Ureter (tissue), 1 donor: ENCODE measurements at places on chromosomes 12 and 14. TPM values are rescaled to one million over a fixed set of nuclear protein-coding genes. Genes with fewer than 3 reads are reported as not detected.

- no peak for DNase-seq
Measured at GRCh38 chr12:59182658-59183455, 262.6 kb upstream of the LRIG3 start.

Gene WIF1
- 0.29 TPM for total RNA-seq

Gene SIRT4
- total RNA-seq = not detected

GRCh38 chr12:132559652-132560363 is 50.6 kb downstream of the LRCOL1 start:
- DNase-seq = no peak

DNA sequence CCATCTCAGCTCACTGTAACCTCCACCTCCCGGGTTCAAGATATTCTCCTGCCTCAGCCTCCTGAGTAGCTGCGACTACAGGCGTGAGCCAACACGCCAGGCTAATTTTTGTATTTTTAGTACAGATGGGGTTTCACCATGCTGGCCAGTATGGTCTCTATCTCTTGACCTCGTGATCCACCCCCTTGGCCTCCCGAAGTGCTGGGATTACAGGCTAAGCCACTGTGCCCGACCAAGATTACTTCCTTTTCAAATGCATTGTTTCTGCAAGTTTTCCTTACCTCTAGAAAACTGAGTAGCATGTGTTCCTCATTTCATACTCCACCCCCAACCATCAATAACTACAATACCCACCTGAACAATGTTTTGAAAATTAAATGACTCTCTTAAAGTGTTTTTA is 13.1 kb downstream of the ARF6 start:
- no peak for DNase-seq

Gene ALG10B
- 11.9 TPM for total RNA-seq

DNA sequence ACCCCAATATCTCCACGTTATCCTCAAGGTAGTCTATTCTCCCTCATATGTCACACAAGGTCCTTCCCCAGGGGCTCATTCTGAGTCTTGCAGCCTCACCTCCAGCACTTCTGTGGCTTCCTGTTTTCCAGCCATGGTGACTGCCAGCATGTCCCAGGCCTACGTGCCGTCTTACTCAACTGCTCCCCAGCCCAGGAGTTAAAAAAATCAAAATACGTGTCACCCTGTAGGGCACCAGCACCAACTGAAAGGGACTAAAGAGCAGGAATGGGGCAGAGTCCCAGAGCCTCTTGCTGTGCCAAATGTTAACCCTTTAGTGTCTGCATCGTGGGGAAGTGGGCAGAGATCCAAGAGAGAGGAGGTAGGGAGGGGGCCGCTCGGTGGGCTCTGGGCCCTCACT is 37.0 kb upstream of the MED13L start:
- DNase-seq = no peak

Gene STYK1
- total RNA-seq = 13.2 TPM

DNA sequence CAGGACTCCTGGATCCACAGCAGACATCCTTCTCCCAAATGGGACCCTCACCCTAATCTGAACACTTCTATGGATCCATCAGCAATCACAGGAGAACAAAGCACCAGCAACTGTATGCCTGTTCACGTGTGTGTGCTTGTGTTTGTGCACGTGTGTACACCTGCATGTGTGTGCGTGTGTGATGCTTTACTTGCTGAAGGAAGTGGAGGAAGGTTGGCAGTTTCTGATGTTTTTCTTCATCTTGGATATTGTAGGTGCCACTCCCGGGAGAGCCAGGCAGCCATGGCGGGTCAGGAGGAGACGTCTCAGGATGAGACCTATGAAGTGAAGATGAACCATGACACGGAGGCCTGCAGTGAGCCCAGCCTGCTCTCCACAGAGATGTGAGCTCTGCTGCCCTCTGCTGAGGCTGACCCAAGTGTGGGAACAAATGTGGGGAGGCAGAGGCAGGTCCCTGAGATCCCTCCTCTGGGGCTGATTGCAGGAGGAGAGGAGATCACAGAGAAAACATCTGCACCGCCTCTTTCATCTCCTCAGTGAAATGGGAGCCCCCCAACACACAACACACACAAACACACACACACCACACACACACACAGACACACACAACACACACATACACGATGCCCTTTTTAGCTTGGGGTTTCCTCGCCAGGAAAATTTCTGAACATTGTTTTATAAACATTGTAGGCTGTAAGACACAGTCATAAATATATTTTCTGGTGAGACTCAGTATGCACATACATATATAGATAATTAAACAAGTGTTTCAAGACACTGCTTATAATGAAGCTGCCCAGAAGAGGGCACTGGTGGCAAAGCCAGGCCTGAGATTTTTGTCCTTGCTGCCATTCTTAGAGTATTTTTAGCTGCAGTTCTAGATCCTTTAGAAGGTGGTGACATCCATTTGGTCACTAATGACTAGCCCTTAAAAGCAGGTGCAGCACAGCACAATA is 112.2 kb upstream of the FKBP4 start:
- DNase-seq = no peak

DNA sequence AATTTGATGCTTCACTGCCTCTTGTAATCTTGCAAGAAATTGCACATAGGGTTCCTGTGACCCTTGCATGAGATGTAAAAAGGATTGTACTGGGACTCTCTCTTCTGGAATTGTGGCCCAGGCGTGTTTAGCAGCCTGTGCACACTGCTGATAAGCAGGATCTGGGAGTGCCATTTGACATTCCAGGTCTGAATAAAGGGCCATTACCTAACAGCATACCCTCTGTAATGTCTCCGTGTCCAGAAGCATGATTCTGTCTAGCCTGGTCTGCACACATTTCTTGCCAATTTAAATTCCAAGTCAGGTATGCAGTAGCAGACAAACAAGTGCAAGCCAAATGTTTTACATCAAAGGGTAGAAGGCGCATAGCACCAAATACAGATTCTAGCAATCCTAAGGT is 18.1 kb upstream of the MAPKAPK5 start:
- no peak for DNase-seq

- no peak for DNase-seq
Measured at GRCh38 chr12:116161588-116161987, 115.9 kb downstream of the MED13L start.

GRCh38 chr14:72539661-72540315 is 354.1 kb downstream of the DPF3 start:
- DNase-seq = no peak

Gene JAG2
- 42.2 TPM for total RNA-seq

- no peak for DNase-seq
Measured at GRCh38 chr12:44227616-44228015, 391.7 kb downstream of the TMEM117 start.
